RPMI7951 (cell line): ENCODE measurements at places on chromosomes 3 and 15.

DNA sequence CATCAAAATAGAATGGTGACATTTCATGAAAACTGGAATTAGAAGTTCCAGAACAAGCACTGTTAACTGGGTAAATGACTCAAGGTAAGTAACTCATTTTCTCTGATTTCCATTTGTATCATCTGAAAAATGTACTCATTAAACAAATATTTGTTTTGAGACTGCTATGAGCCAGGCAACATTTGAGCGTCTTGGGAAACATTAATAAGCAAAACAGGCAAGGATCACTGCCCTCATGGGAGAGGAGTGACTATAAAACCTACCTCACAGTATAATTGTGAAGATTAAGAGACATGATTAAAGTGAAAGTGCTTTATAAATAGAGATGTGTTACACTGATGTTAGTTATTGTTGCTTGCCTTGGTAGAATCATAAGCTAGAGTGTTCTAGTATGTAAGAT is 711.8 kb upstream of the UBE2E2 start:
- DNase-seq, result no peak

- DNase-seq, result peak; percentile 80
Measured at GRCh38 chr3:127817406-127817841, 4.9 kb downstream of the MGLL start.

GRCh38 chr3:178174201-178174915 is 361.9 kb upstream of the KCNMB2 start:
- no peak for DNase-seq

- DNase-seq, result no peak
Measured at GRCh38 chr3:11356269-11356668, 84.1 kb downstream of the ATG7 start.

DNA sequence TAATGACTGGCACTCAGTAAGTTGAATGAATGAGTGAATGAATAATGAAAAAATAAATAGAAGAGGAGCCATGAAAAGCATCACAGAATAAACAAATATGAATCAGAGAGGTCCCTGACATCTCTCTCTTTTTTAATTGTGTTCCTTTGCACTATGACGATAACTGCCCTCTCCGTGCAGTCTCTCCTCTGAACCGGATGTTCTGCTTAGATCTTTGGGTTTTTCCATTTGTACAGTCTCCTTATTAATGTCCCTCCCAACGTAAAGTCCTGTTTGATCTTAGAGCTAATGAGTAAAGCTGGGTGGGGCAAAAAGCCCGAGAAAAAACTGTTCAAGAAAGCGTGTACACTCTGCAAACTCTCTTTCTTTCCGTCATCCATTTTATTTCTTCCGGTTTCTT is 28.3 kb upstream of the BHLHE40 start:
- no peak for DNase-seq
